ENCODE measurements at places on chromosomes 2 and 18. TPM values are rescaled to one million over a fixed set of nuclear protein-coding genes. Genes with fewer than 3 reads are reported as not detected.

Gene ING5
- 18.0 TPM for total RNA-seq

Gene ITGAV
- total RNA-seq, result 124 TPM

Gene LBH
- 115 TPM for total RNA-seq

Gene NOP58
- 23.0 TPM for total RNA-seq

Gene CD8B
- total RNA-seq, result 0.46 TPM

Gene LHCGR
- not detected for total RNA-seq

Gene ALPG
- not detected for total RNA-seq

Gene IL1R1
- 21.1 TPM for total RNA-seq

Gene DSC1
- total RNA-seq, result 4.6 TPM

Gene SLC19A3
- 2.1 TPM for total RNA-seq

Gene VIT
- 19.4 TPM for total RNA-seq

Gene RAB17
- 4.1 TPM for total RNA-seq

Gene PIEZO2
- total RNA-seq, result 0.32 TPM

Gene SMARCAL1
- 7.9 TPM for total RNA-seq

Gene DSG1
- 0.89 TPM for total RNA-seq

Gene ALPI
- not detected for total RNA-seq

Gene KLHL30
- 20.0 TPM for total RNA-seq

Gene AQP12A
- total RNA-seq, result not detected

Gene POTEE
- not detected for total RNA-seq

Gene MTCL1
- 9.0 TPM for total RNA-seq

Gene SCN2A
- total RNA-seq, result 0.05 TPM

Gene ZNF407
- 9.6 TPM for total RNA-seq

Gene LINC00305
- total RNA-seq, result not detected

Gene AQP4
- total RNA-seq, result 18.9 TPM

Gene GPR39
- total RNA-seq, result not detected

Gene CHAC2
- total RNA-seq, result 4.0 TPM

All from Right ventricle myocardium superior (tissue), 1 donor.